ENCODE measurements at places on chromosomes 6 and 20.

DNA sequence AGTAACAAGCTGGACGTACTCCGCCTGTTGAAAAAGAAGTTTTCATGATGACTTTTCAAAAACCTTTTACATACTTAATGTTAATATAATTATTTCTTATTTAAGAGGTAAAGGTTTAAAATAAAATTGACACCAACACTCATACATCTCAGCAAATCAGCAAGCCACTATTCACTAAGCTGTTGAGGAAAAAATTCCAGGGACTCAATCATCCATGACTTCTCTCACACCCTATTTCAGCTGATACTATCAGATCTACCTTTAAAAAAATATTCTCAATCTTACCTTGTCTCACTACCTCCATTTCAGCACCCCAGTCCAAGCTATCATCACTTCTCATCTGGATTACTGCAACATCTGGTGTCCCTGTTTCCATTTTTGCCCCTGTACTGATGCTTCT, 109.3 kb downstream of the HACE1 start:
- no peak for DNase-seq

GRCh38 chr6:124775121-124775520, 187.1 kb upstream of the RNF217 start:
- no peak for DNase-seq

DNA sequence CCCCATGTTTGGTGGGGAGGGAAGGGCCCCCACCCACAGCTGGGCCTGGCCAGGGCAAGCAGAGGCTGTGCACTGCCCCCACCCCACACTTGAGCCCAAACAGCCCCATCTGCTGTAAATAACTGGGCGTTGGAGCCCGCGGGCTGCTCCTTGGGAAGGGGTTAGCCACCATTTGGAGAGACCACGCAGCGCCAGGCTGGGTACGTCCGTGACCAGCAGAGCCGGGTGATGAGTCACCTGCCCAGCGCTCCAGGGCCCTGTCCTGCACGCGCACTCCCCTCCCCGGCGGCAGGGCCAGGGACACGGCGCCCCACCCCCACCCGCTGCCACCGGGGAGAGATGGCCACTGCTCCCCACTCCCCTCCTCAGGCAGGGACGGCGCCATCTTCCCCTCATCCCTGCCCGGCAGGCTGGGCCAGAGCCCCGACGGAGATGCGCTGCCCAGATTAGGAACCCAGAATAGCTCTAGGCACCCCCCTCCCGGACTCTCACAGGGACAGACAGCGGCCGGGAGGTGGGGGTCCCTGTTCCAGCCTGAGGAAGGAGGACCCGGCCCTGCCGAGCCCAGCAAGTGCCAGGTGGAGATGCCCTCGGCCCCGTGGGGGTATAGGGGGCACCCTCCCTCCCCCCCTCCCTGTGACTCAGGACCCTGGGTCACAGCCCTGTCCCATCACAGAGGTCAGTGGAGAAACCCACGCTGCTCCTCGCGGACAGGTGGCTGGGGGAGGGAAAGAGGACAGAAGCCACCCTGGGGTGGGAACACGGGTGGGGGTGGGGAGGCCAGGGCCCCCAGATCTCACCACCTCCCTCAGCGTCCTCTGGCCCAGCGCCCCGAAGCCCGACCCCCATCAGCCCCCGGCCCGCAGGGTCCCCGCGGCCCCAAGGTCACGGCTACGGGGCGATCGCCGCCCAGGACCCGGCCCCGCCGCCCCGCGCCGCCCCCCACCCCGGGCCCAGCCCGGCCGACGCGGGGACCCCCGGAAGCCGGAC, 642 bp downstream of the EEF1A2 start:
- peak; percentile 82 for DNase-seq

DNA sequence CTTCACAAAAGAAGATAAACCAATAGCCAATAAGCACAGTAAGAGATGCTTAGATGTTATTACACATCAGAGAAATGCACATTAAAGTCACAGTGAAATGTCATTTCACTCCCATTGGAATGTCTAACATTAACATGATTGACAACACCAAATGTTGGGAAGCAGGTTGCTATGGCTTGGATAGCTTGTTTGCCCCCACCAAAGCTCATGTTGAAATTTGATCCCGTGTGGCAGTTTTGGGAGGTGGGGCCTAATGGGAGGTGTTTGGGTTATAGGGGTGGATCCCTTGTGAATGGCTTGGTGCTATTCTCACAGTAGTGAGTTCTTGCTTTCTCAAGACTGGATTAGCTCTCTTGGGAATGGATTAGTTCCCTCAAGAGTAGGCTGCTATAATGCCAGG, 44.8 kb downstream of the MRAP2 start:
- no peak for DNase-seq

- no peak for DNase-seq
These were observed 4.2 kb upstream of the CALHM6 start for GRCh38 chr6:116456927-116457326.

All from cerebellum (tissue), 4 donors.